ENCODE measurements at places on chromosomes 6 and 20.

GRCh38 chr20:37776049-37776448 lies 82.2 kb downstream of the CTNNBL1 start:
- no peak for DNase-seq

DNA sequence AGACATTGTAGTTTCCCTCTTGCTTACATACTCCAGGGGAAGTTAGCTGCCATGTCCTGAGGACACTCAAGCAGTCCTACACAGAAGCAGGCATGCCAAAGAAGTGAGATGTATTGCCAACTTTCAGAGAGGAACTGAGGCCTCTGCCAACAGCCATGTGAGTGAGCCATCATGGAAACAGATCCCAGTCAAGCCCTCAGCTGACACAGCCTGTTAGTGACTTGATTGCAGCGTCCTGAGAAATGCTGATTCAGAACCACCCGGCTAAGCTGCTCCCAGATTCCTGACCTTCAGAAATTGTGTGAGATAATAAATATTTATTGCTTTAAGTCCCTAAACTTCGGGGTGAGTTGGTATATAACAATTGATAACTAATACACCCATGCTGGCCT lies 38.1 kb downstream of the GSTA2 start:
- DNase-seq: no peak

DNA sequence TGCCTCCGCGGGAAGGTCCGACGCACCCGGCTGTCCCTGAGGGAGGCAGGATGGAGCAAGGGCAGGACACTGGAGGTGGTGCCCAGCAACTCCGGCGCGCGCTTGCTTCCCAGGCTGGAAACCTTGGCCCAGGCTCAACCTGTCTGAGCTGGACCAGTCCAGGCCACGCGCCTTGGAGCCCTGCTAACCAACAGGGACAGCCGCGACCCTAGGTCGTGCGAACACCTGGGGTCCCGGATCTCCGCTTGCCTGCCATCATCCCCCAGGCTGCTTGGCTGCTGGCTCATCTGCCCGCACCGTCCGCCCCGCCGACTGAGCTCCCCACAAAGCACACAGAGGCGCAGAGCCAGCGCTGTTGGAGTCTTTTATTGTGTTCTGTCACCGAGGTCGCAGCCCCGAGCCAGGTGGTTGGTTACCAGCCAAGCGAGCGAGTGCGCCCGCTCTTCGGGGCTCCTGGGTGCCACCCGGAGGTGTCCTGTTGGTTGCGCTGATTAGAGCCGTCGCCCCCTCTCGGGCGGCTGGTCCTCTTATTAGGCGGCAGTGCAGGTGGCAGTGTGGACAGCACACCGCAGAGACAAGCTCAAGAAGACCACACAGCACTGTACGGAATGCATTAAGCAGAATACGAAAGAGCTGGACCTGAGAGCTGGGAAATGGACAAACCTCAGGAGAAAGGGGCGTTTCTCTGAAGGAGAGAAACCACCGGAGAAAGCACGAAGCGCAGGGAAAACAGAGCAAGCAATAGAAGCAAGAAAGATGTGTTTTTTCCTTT lies 3.8 kb downstream of the COL12A1 start:
- no peak for DNase-seq

GRCh38 chr6:89364586-89364985 lies 12.1 kb upstream of the UBE2J1 start:
- DNase-seq: no peak

DNA sequence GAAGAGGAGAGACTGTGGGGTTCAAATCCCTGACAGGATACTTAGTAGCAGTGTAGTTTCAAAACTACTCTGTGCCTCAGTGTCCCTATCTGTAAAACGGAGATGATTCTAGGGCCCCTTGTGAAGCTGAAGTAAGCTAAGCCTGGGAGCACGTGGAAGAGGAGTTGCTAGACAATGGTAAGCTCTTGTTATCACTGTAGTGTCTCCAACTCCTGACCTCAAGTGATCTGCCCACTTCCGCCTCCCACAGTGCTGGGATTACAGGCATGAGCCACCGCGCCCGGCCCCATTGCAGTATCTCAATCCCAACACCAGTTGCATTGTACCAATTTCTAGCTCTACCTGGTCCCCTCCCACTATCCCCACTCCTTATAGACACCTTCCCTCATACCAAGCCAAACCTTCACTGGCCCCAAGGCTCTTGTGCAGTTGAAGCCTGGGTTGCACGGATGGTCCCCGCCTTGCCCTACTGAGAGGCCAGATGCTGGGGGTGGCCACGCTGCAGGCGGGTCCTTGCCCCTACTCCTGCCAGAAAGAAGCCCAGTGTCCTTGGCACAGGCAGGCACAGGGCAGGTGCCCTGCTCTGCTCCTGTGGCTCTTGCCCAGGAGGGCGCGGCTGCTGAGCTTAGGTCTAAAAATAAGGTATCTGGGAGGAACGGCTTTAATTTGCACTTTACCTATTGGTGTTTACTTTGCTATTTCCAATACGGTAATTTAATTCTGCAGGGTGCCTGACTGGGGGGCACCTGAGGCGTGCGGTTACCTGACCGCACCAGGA lies 118.1 kb downstream of the VEGFA start:
- DNase-seq: no peak

- no peak for DNase-seq
Observed at GRCh38 chr6:7042654-7043545, 64.9 kb upstream of the RREB1 start.

DNA sequence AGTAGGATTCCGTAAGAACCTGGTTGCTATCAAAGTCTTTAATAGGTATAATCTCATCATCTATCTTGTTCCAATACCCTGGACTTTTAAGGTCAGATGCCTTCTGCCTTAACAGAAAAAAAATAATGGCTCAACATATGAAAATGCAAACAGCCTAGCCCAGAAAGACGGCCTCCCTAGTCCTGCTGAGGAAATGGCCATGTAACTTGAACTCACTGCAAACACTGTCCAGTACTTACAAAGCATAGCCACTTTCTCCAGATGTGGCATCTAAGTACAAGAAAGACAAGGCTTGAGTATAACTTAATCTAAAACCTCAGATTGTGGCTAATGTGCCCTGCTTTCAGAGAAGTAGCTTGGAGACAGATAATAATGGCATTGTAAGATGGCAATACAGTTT lies 26.5 kb downstream of the FASTKD5 start:
- no peak for DNase-seq

- no peak for DNase-seq
Observed at GRCh38 chr6:161809971-161810370, 536.1 kb upstream of the AGPAT4 start.

DNA sequence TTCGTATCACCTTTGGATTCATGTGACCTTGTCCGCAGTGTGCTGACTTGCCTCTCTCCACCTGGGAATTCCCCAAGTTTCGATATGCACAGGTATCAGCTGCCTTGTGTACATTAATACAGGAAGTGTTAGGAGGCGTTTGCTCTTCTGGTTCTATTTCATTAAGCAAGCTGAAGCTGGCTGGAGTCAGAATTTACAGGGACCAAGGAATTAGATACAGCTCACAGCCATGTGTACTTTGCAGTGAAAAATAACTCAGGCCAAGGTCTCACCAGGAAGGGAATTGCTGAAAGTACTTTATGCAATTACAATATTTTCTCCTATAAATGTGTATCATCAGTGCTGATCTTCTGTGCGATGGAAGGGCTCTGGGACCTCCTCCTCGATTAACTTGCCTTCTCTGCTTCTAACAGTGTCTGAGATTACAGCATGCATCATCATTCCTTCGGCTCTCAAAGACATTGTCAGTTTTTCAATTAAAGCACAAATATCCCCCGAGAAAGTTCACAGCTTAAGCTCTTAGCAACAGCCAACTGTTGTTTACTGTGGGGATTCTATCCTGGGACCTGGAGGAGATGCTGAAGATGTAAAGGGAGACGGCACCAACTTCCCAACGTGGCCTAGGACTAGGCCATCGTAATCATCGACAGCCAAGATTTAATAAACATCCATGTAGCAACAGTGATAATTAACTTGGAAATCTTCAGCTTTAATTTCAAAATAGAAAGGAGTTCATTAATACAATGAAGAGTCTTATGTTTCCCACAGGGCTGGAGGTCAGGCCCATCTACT lies 13.8 kb upstream of the TIAM2 start:
- DNase-seq: no peak

DNA sequence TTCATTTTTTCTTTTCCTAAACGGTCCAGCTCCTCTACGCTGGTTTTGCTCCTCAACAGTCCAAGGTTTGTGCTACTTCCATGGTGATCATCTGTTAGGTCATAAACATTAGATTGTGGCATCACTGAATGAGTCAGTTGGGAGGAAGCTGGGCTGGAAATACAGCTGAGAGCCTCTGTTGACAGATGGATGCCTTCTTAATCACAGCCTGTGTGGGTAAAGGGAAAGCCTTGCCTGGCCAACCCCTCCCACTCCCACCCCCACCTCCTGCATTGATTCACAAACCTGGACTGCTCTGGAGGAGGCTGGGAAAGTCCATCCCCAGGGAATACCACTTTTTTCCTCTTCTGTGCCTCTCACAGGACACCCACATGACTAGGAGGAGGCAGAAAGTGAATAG lies 180.6 kb upstream of the CCN2 start:
- DNase-seq: no peak

DNA sequence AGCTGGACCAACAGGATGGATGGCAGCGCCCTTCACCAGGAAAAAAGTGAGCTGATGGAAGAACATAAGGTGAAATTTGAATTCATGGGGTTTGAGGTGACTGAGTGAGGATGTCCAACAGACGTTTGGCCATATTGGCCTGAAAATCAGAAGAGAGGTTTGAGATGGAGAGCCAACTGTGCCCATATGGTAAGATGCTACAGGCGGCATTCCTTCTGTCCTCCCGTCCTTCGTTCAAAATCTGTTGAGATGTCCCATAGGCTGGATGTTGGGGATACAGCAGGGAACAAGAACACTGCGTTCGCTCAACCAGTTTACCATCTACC lies 468 bp upstream of the CMTR1 start:
- no peak for DNase-seq

DNA sequence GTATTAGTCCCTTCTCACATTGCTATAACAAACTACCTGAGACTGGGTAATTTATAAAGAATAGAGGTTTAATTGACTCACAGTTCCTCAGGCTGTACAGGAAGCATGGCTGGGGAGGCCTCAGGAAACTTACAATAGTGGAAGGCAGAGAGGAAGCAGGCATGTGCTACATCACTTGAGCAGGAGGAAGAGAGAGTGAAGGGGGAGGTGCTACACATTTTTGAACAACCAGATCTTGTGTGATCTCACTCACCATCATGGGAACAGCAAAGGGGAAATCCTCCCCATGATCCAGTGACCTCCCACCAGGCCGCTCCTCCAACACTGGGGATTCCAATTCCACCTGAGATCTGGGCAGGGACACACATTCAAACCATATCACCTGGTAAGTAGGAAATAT lies 630.6 kb downstream of the QKI start:
- no peak for DNase-seq

DNA sequence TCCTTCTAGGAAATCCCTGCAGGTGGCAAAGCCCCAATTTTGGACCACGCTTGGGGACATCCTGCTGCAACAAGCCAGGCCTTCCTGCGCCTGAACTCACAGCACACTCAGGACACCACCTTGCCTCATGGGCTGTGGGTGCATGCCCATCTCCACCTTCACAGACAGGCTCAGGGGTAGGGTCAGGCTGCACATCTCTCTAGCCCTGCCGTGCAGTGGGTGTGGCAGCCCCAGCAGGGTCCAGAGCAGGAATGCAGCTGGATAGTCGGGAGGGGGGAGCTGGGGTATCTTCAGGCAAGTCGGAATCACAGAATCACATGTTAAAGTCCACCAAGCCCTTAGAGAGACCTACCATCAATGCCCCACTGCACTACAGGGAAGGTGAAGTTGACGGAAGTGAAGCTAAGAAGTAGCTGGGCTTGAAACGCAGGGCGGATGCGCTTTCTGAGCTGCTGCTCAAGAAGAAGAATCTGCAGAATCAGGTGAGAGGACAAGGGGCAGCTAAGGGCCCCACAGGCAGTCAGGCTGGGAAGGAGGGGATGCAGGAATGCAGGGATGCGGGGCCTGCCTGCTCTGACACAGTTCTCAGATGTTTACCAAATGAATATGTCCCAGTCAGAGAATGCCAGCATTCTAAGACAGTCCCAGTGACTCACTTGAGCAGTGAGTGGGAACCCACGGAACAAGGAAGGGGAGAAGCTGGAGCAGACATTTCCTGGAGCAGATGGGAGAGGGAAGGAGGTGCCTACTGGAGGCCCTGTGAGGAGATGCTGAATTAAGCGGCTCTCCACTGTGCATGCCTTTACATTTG lies 11.3 kb downstream of the SERPINB6 start:
- no peak for DNase-seq

- no peak for DNase-seq
Observed at GRCh38 chr6:2226775-2227174, 18.6 kb downstream of the GMDS start.

GRCh38 chr20:53706466-53707370 lies 113.1 kb upstream of the ZNF217 start:
- no peak for DNase-seq

All from left renal pelvis (tissue), 4 donors.